Cerebellar cortex (tissue), 1 donor: ENCODE measurements at places on chromosomes 1 and 21.

DNA sequence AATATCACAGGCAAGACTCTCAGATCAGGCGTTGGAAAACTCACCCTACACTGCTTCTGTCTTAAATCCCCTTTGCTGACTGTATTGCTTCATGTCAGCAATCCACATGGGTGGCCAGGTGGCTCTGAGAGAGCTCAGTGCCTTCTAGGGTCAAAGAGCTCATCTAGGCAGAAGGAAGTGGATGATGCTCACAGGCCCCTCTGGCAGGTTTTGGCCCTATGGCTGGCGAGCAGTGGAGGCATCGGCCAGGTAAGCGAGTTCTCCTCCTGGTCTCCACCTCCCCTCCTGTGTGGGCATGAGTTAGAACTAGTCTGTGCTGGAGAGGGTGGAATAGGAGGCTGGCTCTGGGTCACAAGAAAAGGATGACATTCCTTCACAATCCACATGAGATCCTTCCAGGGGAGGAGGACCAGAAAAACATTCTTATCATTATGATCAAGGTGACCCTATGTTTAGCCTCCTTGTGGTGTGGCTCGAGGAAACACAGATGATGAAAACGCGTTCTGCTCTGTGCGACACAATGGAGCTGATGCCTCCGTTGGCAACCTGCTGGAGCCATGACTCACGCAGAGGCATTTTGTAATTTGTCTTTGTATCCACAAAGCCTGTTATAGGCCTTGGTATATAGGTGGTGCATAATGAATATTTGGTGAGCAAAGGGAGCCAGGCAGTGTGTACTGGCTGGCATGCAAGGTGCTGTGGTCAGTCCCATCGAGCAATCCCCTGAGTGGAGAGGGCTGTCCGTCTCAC is 264.6 kb upstream of the RAB4A start:
- no peak for DNase-seq

DNA sequence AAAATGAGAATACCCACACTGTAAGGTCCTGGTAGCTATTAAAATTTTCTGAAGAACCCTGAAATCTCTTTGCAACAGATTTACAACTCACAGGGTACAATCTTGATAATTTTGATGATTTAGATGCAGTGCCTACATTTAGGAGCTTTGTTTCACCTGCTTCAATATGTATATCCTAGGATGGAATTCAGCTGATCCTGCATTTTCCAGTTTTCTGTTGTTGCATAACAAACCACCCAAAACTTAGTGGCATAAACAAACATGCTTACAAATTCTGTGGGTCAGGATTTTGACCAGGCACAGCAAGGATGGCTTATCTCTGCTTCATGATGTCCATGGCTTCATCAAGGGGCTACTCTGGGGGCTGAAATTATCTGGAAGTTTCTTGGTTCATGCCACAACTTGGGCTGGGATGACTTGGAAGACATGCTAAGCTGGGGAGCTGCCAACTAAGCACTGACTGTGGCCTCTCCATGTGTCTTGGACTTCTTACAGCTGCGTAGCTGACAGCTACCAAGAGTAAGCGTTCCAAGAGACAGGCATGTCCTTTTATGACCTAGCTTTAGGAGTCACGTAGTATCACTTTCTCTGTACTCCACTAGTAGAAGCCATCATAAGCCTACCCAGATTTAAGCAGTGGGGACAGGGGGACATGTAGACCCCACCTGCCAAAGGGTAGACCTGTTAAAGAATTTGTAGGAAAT is 108.5 kb downstream of the CACHD1 start:
- no peak for DNase-seq

DNA sequence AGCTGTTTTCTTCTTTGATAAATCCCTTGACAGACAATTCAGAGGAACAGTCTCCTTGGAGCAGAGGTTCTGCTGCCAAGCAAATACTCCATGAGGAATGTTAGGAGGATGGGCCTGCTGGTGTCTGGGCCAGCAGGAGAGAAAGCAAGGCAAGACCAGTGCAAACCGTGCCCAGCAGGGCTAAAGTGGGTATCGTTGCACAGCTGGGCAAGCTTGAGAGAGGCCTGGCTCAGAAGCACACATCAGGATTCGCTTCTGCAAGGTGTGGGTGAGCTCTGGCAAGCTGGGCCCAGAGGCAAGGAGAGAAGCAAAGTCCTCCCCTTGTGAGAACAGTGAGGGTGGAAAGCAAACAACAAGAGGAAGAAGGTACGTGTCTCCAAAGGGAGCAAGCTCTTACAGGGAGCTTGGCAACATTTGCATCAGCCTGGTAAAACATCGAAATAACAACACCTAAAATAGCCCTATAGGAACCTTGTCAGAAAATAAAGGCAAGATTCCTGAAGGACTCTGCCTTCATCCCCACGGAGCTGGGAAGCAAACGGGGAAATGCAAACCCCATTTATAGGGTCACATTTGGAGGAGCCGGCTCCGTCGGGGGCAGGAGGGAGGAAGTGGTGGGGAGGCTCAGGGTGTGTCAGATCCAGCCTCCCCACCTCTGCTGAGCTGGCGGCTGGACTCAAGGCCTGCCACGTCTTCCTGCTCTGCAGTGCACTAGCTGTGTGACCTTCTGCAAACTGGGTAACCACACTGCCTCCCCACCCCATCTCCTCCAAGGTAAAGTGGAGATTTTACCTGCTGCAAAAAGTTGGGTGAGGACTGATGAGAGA is 62.3 kb upstream of the HIVEP3 start:
- DNase-seq, result no peak

- DNase-seq, result no peak
These were observed 483 bp downstream of the TCEANC2 start for GRCh38 chr1:54053745-54054437.

GRCh38 chr1:185693654-185694053 is 40.5 kb upstream of the HMCN1 start:
- no peak for DNase-seq

DNA sequence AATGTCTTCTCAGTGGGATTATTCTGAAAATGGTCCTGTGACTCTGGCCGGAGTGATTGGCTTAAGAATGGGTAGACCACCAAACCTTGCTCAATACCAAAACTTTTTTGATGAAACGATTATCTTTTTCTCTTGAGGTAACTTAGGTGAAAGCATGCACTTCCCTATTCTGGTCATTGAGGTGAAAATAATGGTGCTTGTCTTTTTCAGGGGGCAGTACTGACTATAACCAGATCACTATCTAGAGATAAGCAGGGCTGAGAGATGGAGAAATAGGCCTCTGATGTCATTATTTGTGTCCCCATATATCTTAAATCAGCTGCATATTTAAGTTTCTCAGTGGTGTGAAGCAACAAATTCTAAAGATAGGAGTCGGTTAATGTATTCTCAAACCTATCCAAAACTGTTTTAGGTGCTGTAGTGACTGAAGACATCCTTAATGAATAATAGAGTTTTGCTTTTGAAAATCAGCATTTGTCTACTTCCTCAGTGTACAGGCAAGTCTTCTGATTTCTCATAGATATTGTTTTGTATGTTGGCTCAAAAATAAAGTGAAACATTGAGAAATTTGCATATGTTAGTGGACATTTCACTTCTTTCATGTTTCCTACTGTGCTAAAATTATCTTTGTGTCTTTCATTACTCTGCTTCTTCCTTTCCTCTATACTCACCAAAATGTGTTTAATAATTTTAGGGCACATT is 735.3 kb upstream of the ADGRL4 start:
- no peak for DNase-seq

GRCh38 chr1:45545019-45545493 is 5.6 kb upstream of the AKR1A1 start:
- DNase-seq, result no peak

GRCh38 chr1:203628201-203629015 is 1.8 kb downstream of the ATP2B4 start:
- DNase-seq, result peak; percentile 36

- DNase-seq, result no peak
These were observed 5.0 kb upstream of the ADAMTSL4 start for GRCh38 chr1:150544204-150544603.

DNA sequence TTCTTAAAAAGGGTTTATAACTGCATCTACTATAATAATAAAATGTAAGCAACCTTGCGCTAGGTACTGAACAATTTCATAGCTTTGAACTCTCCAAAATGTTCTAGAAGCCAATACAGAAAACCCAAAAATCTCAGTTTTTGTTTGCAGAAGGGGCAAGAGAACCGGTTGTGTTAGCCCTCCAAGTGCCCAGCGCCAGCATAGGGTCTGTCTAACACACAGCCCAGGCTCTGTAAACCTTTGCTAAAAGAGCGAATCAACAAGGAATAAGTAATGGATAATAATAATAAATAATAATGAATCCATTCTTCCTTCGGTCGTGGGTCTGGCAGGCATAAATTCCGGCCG is 333 bp upstream of the CHAF1B start:
- no peak for DNase-seq

DNA sequence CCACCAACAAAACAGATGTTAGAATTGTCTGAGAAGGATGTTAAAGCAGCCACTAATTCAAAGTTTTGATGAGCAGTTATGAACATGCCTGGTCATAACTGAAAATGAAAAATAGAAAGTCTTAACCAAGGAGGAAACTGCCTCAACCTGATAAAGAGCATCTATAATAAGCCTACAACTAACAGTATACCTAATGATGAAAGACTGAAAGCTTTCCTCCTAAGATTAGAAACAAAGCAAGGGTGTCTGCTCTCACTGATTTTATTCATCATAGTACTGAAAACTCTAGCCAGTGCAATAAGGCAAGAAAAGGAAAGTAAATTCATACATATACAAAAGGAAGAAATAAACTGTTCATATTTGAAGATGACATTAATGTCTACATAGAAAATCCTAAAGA is 82.0 kb downstream of the KCNK1 start:
- DNase-seq, result no peak

GRCh38 chr1:118504867-118505266 is 319.8 kb upstream of the SPAG17 start:
- DNase-seq, result no peak

DNA sequence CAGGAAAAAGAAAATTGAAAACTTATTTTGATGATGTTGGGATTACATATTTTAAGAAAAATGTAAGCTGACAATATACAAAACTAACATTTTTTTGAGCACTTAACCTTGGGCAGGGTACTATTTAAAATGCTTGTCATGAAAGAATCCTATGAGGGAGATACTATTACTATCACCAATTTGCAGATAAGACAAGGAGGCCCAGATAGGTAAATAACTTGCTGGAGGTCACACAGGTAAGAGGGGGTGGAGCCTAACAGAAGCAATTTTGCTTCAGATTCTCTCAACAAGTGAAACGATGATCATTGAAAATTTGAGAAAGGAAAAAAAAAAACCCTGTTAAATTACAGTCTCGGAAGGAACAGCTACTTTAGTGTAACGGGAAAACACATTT is 1.2 kb downstream of the GART start:
- no peak for DNase-seq

DNA sequence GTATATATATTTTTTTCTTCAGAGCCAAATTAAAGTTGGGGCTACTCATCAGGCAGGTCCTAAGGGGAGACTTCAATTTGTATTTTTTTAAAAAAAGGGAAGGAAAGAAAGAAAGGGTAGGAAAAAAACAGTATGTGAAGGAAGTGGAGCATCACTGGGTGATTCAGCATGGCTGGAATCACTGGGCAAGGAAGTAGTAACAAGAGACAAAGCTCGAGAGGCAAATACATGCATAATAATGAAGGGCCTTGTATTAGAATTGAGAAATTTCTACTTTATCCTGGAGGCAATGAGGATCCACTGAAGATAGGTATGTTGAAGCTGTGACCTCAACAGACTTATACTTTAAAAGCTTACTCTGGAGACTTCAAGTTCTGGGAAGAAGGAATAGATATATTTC is 184.4 kb downstream of the COQ8A start:
- no peak for DNase-seq

- no peak for DNase-seq
These were observed 56.1 kb downstream of the DESI2 start for GRCh38 chr1:244709076-244709475.

GRCh38 chr1:167305706-167306277 is 85.1 kb downstream of the POU2F1 start:
- no peak for DNase-seq

DNA sequence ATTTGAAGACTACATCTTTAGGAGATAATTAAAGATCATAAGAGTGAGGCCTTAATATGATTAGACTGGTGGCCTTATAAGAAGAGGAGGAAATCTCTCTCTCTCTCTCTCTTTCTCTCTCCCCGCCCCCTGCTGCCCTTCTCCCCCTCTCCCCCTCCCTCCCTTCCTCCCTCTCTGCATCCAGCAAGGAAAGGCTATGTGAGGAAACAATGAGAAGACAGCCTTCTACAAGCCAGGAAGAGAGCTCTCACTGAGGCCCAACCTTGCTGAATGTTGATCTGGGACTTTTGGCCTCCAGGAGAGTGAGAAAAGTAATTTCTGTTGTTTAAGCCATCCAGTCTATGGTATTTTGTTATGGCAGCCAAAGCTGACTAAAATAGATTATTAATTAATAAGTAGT is 21.6 kb downstream of the FOXD3 start:
- no peak for DNase-seq

- no peak for DNase-seq
These were observed 144.8 kb upstream of the SAMSN1 start for GRCh38 chr21:14690886-14691285.

- DNase-seq, result no peak
These were observed 112.0 kb upstream of the CHRM3 start for GRCh38 chr1:239274242-239274830.

DNA sequence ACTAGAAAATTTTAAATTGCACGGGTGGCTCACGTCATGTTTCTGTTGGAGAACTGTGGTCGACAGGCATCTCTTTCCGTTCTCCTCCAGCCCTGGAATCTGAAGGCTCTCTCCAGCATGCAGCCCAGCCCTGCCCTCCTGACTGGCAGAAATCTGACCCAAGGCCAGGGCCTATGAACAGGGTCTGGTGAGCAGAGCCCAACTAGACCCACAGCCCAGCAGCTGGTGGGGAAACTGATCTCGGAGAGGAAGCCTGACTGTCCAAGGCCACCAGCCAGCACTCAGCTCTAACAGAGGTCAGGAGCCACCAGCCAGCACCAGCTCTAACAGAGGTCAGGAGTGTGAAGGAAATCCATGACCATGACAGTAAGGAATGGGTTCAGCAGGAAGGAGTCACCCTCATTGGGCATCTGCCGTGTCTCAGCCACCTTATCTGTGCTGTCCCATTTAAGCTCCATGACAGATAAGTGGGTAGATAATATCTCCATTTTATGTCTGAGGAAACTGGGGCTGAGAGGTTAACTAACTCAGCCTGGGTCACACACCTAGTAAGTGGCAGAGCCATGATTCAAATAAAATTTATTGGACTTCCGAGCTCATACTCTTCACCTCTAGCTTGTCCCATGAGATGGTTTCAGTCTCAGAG is 20.2 kb upstream of the PKP1 start:
- DNase-seq, result no peak

- DNase-seq, result peak; percentile 67
These were observed at the start of gene S100A1 for GRCh38 chr1:153627715-153628626. S100A1 (plus strand) TSS chr1:153628434; CDS start chr1:153630522, 2,088 bp downstream.
